Myocyte (in vitro differentiated cells): ENCODE measurements at places on chromosomes 12 and 14.
A peak's percentile ranks its signal among the peaks of the same experiment; 100 is the strongest.

DNA sequence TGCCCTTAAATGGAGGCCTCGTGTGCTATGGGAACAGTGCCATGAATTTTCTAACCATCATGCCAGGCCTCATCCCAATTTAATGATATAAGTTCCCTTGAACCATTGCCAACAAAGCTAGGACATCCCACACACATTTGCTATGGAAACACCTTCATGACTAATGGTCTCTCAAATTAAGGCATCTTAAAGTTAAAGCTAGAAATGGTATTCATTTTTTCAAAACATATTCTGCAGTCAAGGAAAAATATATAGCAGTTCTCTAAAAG, 117.3 kb downstream of the BTG1 start:
- DNase-seq: no peak

DNA sequence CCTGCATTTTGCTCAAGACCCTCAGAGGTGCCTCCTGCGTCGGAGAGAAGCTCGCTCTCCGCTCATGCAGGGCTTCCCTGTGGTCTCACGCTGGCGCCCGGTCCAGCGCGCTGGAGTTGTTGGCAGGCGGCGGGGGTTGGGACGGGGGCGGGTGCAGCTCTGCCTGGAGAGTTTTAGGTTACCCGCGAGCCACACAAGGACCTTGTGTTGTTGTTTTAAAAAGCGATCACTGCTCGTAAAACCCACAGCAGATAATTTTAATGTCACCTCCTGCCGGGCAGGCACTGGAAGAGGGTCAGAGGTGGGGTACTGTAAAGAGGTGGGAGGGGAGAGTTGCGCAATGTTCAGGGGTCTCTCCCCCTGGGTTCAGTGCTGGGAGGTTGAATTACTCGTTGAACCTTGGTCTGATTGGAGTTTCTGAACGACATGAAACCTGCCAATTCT, 850 bp downstream of the SMOC1 start:
- DNase-seq: no peak

DNA sequence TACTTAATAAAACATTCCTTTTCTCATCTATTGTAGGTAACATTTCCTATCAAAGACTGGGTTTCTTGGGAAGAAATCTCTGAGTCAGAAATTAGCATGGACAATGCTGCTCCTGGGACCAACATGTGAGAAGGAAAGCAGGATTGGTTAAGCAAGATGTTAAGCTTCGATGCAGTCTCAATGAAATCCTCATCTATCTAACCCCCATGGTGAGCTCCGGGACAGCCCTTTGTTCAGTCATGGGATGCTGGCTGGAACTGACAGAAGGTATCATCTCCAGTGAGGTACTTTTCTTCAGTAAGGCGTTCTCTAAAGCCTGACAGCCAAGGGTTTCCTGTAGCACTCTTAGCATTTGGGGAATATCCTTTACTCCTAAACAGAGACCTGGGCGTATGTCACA, 82.8 kb upstream of the SINHCAF start:
- no peak for DNase-seq

DNA sequence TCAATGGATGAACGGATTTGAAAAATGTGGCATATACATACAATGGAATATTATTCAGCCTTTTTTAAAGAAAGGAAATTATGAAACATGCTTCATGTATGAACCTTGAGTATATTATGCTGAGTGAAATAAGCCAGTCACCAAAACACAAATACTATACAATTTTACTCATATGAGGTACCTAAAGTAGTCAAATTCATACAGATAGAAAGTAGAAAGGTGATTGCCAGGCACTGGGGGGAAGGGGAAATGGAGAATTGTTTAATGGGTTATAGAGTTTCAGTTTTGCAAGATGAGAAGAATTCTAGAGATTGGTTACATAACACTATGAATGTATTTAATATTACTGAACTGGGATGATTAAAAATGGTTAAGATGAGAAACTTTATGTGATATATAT, 171.4 kb downstream of the TMTC3 start:
- no peak for DNase-seq

- DNase-seq: no peak
Measured at GRCh38 chr14:58977366-58977765, 211.1 kb upstream of the DAAM1 start.

GRCh38 chr14:44081146-44081545, 425.9 kb downstream of the FSCB start:
- no peak for DNase-seq

- peak; percentile 97 for DNase-seq
Measured at GRCh38 chr14:96090441-96091148, 51.4 kb downstream of the C14orf132 start.
